ENCODE measurements at places on chromosomes 16 and 17.

- no peak for DNase-seq
Observed at GRCh38 chr17:34054495-34054894, 200.6 kb upstream of the CCL2 start.

GRCh38 chr16:64011650-64012049 is 1110.2 kb downstream of the CDH11 start:
- no peak for DNase-seq

DNA sequence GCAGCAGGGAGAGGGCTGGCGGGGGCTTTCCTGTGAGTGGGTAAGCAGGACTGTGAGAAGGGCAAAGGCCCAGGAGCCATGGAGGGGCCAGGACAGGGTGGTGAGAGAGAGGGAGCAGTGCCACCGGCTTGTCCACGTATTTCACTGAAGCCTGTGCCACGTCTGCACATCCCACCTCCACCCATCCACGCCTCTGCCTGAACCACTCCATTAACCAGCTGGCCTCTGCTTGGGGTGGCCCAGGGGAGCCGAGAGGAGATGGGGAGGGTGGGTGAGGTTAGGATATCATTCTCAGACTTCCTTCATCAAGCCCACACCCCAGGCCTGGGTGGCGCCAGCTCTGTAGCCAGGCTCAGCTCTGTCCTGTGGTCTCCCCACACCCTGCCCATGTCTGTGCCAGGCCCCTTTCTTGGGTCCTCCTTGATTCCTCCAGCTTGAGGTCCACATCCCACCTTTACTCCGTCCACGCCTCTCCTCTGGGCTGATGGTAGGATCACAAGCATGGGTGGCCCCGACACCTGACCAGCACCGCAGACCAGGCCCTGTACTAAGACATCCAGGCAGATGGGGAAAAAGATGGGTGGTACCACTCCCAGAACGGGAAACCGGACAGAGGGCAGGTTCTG is 3.2 kb upstream of the FN3K start:
- no peak for DNase-seq

DNA sequence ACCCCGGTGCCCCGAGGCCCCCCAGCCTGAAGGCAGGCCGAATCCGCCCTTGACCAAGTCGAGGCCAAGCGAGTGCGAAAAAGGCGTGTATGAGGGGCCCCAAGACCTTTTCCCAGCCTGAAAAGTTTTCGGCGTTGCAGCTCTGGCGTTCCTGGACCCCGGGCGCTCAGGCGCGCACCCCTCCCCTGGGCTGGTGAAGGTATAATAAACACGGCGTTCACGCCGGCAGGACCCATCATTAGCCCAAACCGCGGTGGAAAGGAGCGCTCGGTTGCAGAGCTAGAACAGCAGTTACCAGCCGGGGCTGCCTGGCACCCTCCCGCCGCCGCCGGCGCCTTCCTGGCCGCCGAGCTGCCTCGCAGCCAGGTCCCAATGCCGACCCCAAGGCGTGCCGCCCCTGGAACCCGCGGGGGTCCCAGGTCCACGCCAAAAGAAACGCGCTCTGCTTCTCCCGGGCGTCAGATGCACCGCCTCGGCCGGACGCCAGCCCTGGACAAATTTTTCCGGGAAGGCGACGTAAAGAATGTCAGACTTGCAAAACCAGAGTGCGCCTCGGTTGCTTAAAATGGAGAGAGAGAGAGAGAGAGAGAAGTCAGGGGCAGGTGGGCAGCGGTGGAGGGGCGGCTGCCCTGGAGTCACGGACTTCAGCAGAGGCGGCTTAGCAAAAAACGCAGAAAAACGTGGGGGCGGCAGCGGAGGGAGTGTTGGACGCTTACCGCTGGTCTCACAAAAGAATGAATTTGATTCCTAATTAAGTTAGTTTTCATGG is 11.5 kb upstream of the FOXF1 start:
- no peak for DNase-seq

DNA sequence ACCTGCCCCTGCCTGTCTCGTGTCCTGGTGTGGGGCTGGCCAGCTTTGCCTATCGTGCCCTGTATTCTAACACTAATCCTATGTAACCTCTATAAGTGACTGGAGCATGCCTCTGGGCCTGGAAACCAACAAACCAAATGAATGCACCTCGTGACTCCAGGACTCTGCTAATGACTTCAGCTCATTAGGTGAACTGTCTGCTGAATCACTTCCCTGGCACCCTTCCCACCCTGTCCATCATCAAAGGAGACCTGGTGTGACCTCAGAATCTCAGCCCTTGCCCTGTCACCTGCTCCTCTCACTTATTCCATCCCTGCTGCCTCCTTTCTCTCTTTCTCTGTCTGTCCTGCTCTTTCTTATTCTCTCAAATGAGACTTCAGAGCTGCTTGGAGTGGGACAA is 322.4 kb downstream of the CBLN1 start:
- DNase-seq: no peak

- no peak for DNase-seq
Observed at GRCh38 chr17:78120971-78121800, 7.4 kb downstream of the TMC6 start.

DNA sequence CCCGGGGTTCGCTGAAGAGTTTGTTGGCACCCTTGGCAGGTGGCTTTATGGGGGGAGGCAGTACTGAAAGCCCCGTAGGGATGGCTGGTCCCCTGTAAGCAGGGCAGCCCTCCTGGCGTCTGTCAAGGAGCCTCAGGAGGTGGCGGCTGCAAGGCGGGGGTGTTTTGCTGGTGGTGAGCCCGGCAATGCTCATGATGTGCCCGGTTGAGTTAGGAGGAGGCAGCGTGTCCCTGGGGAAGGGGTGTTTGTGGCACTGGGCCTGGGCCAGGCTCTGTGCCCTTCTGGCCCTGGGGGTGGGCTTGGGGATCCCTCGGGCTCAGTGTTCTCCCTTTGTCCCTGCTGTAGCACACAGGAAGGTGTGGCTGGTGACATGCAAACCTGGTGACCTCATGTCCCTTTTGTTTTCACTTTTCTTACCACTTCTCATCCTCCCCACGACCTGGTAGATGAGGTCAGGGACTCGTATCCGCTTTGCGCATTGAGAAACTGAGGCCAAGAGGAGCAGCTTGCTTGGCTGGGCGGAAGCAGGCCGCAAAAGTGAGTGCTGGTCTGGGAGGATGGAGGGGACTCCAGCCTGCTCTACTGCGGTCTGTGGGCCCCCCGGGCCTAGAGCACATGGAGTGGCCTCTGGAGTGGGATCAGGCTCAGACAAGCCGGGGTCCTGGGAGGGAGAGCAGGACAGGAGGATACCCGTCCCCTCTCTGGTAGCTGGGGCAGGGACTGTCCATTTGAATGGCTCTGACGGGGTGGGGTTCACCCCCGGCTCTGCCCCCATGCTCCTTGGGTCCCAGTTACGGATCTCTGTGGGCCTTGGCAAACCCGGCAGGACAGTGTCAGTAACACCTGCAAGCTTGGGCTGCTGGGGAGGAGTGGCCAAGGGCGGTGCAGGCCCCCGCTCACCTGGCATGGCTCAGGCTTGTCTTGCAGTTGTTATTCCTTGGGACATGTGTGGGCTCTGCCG is 2.2 kb downstream of the SNN start:
- DNase-seq: no peak

GRCh38 chr17:5557990-5558389 is 26.3 kb downstream of the NLRP1 start:
- DNase-seq: no peak

- DNase-seq: no peak
Observed at GRCh38 chr17:15957206-15957605, 12.3 kb downstream of the ADORA2B start.

DNA sequence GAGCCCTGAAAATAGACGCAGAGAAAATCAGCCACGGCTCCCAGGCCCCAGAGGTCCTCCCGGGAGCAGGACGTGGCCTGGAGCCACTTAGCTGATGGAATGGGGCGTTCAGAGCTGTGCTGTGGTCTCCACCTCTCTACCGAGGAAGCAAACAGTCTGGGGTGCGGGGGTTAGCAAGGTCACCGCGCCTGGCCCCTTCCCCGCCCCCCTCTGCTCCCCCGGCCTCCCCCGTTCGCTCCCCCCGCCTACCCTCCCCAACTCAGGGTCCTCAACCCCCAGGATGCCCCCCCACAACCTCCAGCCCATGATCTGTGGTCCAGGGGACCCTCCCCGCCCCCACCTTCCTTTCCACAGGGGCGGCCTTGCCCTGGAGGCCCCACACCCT is 20.6 kb upstream of the C1QTNF8 start:
- no peak for DNase-seq

GRCh38 chr17:15361592-15361991 is 20.2 kb upstream of the TEKT3 start:
- no peak for DNase-seq
